Mucosa of gallbladder (tissue), 1 donor: ENCODE measurements at places on chromosomes 13 and 19.

GRCh38 chr13:35499676-35500075, 23.2 kb upstream of the MAB21L1 start:
- no peak for DNase-seq

GRCh38 chr19:12800923-12801465, 606 bp downstream of the PRDX2 start:
- no peak for DNase-seq

GRCh38 chr19:45404557-45405434, at the start of gene PPP1R13L:
TSS of gene PPP1R13L (minus strand) at chr19:45405069. CDS start at chr19:45398318, 6,751 bp downstream.
- DNase-seq, result peak; percentile 86

DNA sequence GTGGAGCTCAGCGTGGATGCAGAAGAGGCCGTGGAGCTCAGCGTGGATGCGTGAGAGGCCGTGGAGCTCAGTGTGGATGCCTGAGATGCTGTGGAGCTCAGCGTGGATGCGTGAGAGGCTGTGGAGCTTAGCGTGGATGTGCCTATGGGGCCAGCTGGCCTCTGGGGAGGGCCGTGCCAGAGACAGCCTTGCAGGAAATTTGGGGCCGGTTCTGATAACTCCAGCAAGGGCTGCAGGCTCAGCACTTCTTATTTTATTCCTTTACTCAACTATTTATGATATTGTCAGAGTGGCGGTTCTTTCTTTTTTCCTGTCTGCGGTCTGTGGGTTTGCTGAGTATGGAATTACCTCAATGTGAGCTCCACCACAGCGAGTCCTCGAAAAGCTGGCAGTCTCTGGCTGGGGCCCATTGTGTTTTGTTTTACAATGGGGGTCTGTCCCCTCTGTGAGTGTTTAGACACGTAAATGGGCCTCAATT, 17.8 kb upstream of the TMEM255B start:
- no peak for DNase-seq

GRCh38 chr19:57465680-57466381, 8.9 kb upstream of the VN1R1 start:
- no peak for DNase-seq

DNA sequence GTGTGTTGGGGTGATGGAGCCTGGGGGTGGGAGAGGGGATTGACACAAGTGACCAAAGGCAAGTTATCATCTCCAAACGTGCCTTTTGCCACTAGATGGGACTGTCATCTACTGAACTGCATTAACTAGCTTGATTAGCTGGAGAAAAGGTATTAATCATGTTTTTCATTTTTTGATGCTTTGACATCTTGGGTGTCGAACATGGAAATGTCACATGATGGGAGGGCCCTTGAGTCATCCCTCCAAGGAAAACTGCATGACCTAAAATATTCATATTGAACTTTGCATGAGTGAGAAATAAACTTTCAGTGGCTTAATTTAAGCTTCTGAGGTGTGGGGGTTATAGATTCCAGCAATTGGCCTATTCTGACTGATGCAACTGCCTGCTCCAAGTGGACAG, 73.3 kb downstream of the ALOX5AP start:
- DNase-seq, result no peak

GRCh38 chr19:42184401-42184861, 33.0 kb downstream of the DEDD2 start:
- DNase-seq, result peak; percentile 72

GRCh38 chr19:49151267-49152118, 3.7 kb downstream of the HRC start:
- peak; percentile 94 for DNase-seq

DNA sequence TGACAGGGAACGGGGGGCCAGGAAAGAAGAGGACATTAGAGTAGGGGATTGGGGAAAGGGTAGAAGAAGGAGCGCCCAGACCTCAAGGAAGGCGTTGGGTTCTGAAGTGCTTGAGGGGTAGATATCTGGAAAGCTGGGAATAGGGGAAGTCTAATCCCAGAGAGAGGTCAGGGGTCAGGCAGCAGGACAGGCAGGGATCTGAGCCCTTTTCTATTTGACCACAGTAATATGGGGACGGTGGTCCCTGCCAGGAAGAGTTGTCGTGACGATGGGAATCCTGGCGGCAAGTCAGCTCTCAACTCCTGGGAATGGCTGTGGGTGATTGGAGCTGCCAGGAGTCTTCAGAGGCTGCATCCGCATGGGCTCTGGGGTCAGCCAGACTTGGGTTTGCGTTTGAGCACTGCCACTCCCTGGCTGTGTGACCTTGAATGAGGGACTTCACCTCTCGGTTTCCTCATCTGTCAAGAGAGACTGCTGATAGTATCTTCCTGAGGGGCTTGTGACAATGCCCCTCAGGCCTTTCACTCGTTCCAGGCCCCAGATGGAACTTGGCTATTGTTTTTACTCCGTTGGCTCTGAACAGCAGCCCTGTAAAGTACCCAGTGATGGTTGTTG, 1.3 kb downstream of the AP2A1 start:
- DNase-seq, result no peak

GRCh38 chr19:2326699-2327360, 1.6 kb downstream of the LSM7 start:
- no peak for DNase-seq

- DNase-seq, result no peak
These were observed 5.2 kb downstream of the GARRE1 start for GRCh38 chr19:34259367-34260095.

DNA sequence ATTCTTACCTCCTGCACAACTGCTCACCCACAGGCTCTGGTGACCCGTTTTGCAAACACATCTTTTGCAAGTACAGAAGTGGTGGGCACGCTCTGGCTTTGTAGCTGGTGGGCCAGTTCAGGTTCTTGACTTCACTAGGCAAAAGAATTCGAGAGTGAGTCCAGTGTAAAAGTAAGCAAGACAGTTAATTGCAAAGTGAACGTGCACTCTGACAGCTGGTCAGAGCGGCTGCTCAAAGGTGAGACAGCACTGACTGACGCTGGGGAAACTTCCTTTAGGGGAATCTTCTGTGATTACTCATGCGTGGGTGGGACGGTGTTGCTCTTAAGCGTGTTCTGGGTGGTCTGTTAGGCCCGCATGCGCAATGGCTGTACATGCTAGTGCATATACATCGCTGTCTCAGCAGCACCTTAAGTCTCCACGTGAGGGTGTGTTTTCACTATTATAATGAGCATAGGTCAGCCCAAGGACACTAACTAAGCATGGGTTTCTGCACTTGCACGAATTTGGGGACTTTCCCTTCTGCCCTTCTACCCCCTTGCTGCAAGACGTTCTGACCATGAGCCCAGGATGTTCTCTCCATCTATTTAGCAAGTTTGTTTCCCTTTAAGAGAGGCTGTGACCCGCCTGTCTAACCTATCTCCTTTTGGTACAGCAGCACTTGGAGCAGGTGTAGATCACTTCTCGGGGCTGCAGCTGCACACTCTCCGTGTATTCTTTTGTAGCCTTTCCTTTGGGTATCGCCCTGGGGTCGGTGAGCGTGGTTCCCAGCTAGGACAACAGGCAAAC, 30.2 kb upstream of the CD33 start:
- DNase-seq, result no peak

GRCh38 chr19:5340637-5341447, at the start of gene PTPRS:
TSS of gene PTPRS (minus strand) at chr19:5340812. CDS start at chr19:5286140, 54,672 bp downstream.
- DNase-seq, result peak; percentile 79

DNA sequence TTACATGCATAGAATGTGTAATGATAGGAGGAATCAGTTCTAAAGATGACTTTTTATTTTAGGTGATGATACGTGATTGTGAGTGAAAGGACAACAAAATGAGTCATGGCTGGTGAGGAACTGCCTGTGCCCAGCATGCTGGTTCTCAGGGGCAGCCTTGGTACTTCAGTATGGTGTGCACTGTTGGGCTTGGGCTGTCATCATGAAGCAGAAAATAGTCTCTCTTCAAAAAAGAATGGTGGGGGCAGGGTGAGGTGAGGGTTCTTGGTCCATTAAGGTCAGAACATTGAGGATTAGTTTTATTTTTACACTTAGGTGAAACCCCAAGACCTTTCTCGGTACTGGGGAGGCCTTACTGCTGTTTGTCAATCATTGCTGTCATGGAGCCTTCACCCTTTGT, 309.5 kb downstream of the MTUS2 start:
- DNase-seq, result no peak

- DNase-seq, result no peak
These were observed 64.3 kb downstream of the OLFM4 start for GRCh38 chr13:53092931-53093330.

DNA sequence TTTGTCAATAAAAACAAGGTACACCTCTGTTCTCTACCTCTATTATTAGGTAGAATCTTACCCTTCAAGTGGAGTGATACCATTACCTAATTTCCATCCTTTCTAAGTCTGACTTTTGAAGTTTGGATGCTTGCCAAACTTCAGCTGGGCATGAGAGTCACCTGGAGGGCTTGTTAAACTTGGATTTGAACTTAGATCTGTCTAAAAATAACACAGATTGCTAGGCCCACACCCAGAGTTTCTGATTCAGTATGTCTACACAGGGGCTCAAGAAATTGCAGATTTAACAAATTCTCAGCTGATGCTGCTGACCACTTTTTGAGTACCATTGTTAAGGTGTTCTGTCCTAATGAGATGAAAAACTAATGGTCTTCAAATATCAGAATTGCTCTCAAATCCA, 512.2 kb downstream of the LMO7 start:
- no peak for DNase-seq

- no peak for DNase-seq
These were observed 63.9 kb downstream of the LHFPL6 start for GRCh38 chr13:39538816-39539790.

- DNase-seq, result no peak
These were observed 4.9 kb upstream of the KLK15 start for GRCh38 chr19:50838239-50838638.

DNA sequence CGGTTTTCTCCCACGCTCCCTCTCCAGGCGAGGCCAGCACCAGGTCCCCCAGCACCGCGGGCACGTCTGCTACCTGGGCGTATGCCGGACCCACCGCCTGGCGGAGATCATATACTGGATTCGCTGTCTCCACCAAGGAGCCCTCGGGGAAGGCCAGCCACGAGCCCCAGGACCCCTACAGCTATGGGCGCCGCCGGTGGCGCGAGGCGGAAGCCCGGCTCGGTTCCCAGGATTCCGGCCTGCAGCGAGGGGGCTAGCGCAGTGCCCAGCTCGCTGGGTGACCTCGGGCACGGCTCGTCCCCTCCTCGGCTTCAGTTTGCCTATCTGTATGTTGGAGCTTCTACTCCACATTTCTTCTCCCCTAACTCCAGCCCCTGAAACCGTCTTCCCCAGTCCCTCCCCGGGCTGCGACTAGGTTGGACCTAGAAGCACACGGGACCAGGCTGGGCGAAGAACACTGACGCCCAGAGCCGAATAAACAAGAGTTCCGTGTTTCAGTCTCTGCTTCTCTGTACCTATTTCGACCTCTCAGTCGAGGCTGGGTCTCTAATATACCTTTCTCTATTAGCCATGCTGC, 749 bp upstream of the CPT1C start:
- no peak for DNase-seq

GRCh38 chr13:24133021-24133795, 27.3 kb upstream of the SPATA13 start:
- DNase-seq, result no peak

GRCh38 chr13:80389073-80390038, 48.4 kb upstream of the SPRY2 start:
- DNase-seq, result no peak

- no peak for DNase-seq
These were observed 342 bp downstream of the ASF1B start for GRCh38 chr19:14135985-14136508.

DNA sequence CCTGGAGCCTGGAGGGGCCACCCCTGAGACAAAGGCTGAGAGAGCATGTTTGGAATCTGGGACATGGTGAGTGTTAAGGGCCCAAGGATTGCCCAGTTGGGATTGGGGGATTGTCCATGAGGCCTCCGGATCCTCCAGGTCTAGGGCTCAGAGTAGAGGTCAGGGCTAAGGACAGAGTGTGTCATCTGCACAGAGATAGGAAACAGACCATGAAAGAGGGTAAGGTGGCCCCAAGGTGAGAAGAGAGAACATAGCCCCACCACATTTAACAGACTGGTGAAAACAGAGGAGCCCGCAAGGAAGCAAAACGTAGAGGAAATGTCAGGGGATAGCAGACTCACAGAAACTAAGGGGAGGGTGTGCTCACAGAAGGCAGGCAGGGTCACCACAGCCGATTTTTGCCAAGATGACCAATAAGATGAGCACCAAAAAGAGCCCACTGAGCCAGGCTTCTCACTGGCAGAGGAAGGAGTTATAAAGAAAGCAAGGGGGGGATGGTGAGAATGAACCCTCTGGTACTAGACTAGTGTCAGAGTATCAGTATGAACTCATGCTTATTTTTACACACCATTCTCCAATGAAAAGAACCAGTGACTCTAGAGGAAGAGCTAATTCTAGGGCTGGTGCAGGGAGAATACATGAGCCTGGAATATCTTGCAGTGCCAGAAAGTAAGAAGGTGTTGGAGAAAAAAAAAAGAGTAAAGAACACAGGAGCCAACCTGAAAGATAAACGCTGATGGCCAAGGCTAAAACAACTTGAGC, 17.5 kb downstream of the DYRK1B start:
- no peak for DNase-seq

DNA sequence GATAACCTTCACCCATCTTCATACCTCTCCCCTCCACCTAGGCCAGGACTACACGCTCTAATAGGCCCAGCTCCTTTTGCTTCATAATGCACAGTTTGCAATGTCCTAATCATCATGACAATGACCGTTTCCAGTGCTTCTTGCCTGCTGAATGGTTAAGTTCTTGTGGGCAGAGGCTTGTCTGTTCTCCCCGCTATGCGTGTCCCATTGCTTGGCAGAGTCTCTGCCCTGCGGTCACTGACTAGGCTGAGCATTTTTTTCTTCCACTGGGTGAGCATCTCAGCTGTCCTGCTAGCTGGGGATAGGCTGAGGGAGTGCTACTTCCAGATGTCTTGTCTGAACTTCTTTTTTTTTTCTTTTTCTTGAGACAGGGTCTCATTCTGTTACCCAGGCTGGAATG, 314.7 kb downstream of the UQCRFS1 start:
- no peak for DNase-seq

DNA sequence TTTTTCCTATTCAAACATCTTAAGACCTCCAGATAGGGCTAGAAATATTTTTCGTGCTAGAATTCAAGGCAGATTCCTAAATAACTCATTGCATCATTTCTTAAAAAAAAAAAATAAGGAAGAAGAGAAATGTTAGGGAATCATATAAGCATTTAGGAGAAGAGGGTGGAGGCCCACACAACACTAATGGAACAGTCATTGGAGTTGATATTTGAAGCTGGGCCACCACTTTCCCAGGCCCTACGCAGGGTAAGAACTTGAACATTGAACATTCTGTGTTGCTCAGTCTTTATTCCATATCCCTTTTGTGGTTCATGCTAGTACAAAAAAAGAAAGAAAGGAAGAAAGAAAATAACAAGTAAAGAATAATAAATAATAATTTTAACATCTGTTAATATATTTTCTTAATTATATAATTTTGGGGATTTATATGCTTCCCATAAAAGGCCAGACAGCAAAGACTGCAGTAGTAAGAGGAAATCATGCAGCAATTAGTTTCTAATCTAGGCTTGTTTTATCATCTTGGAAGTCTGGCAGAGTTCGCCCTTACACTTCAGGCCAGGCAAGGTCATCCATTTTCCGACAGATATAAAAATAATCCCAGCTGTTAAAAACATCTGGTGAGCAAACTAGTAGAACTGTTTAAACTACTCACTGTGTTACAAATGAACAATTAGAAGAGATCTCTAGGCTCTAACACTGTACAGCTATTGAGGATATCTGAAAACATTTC, 127.7 kb downstream of the FRY start:
- DNase-seq, result no peak

- DNase-seq, result no peak
These were observed 8.5 kb downstream of the MED26 start for GRCh38 chr19:16619457-16619856.

- no peak for DNase-seq
These were observed 11.4 kb downstream of the THSD1 start for GRCh38 chr13:52394586-52394985.

- DNase-seq, result no peak
These were observed 29.8 kb upstream of the VSTM2B start for GRCh38 chr19:29495901-29496441.
